ENCODE measurements at places on chromosomes 13 and 19.

- DNase-seq, result no peak
Measured at GRCh38 chr13:40758811-40759210, 12.2 kb downstream of the MRPS31 start.

GRCh38 chr19:33390101-33390907, 16.8 kb downstream of the CEBPG start:
- no peak for DNase-seq

DNA sequence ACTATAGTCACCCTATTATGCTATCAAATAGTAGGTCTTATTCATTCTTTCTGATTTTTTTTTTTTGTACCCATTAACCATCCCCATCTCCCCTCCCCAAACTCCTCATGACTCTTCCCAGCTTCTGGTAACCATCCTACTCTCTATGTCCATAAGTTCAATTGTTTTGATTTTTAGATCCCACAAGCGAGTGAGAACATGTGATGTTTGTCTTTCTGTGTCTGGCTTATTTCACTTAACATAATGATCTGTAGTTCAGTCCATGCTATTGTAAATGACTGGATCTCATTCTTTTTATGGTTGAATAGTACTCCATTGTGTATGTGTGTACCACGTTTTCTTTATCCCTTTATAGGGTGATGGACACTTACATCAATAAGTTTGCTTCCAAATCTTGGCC, 4.5 kb upstream of the MYCBP2 start:
- DNase-seq, result no peak

- DNase-seq, result no peak
Measured at GRCh38 chr19:13301627-13302334, 151.6 kb downstream of the IER2 start.

DNA sequence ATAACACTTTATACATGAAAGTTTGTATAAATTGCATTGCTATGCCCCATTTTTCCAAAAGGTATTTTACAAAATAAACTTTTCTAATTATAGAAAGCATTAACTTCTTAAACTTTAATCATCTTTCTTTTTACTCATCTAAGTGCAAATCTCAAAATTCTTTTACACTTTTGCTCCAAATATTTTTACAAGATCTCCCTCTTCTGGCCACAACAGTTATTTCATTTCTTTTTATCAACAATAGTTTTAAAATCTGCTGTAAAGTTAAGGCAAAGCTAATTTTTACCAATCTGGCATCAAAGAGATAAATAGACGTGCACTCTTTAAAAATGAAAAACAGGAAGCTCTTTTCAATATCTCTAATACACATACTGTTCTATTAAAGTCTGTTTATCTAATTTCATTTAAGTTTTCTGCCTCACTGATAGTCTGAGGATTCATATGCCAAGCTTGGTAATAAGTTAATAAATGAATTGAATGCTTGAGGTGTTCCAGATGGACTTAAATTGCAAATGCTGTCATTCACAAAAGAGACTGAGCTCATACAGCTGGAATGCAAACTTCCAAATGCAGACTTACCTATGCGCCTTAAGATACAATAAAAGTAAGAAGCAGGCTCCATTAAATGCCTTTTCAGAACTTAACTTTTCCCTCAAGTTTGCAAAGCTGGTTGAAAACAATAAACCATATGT, 583.0 kb upstream of the ATXN8OS start:
- no peak for DNase-seq

- no peak for DNase-seq
Measured at GRCh38 chr13:48739386-48739964, 85.7 kb downstream of the CYSLTR2 start.

GRCh38 chr13:37534676-37535075, 63.9 kb downstream of the POSTN start:
- no peak for DNase-seq

DNA sequence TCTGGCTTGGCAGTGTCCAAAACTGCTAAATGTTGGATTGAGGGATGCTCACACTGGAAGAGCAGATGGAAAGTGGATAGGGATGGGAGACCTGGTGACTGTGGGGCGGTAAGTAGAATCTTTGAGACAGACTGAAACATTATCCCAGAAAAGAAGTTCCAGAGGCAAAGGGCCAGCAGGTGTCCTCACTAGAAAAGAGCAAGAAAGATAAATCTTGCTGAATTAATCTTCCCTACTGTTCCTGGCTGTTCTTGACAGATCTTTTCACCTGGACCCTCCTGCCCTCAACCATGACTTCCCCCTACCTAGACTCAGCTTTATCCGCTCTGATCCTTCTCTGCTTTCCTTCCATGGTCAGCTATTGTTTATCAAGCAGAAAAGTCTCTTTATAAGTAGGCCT, 35.0 kb upstream of the FRY start:
- no peak for DNase-seq

DNA sequence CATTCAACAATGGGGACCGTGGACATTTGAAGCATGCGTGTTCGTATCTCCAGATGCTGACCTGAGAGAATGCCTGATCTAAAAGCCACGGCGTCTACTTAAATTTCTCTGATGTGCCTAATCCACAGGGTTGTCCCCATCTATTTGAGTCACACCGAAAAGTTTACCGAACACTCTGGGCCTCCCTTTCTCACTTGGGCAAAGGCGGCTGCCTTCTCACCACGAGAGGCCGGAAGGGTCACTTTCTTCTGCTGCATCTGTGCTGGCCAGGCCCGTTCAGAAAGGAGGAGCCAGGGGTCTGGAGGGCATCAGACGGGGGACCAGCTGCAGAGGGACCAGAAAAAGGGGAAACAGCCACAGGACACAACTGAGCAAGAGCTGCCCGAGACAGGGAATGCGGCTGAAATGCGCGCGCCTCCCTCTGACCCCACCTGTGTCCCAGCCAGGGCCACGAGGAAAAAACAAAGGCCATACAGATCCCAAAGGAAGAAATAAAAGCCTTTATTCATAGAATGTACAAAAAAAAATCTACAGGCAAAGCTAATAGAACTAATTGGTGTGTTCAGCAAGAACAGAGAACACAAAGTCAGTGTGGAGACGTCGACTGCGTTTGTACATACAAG, 71.3 kb upstream of the C13orf46 start:
- DNase-seq, result no peak

- DNase-seq, result no peak
Measured at GRCh38 chr19:2032296-2032941, 16.9 kb upstream of the BTBD2 start.

Measured in stimulated activated CD8-positive, alpha-beta memory T cell treated with anti-CD3 and anti-CD28 coated beads, Interleukin-2, amount 100 ng/mL, for 48 hours (primary cell).